ENCODE measurements at places on chromosomes 13 and 19. TPM values are rescaled to one million over a fixed set of nuclear protein-coding genes. Genes with fewer than 3 reads are reported as not detected.

RFPL4A gene
- not detected for total RNA-seq

ZNF491 gene
- not detected for total RNA-seq

PHF11 gene
- total RNA-seq = 25.2 TPM

ZNF181 gene
- total RNA-seq = 4.7 TPM

RASIP1 gene
- total RNA-seq = 1.3 TPM

DHX34 gene
- 23.0 TPM for total RNA-seq

SERPINE3 gene
- total RNA-seq = not detected

ZNF428 gene
- 61.1 TPM for total RNA-seq

GRCh38 chr13:91907398-91907797 is 509.0 kb downstream of the GPC5 start:
- DNase-seq = no peak
- H3K36me3 ChIP-seq = no peaks in the 10 kb centered on the region
- H3K27me3 ChIP-seq = no peaks in the 10 kb centered on the region

DNA sequence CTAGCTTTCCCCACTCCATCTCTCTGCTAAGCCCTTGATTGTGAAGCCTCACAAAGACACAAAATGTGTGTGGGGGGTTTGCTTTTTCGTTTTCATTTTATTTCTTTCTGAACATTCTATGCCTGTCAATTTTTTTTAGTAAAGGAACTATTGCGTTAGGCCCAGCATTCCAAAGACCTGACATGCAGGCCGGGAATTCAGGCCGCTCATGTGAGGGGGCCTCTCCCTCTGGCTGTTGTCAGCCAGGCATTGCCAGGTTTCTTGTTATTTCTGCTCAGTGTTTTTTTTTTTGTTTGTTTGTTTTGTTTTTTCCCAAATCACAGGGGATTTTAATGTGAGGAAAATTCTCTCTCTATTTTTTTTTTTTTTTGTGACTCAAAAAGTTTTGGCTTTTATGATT is 10.3 kb upstream of the MEDAG start:
- no peaks in the 10 kb centered on the region for H3K36me3 ChIP-seq
- DNase-seq = peak; percentile 41
- no peak overlapping the region for H3K4me3 ChIP-seq
- peaks cover 11% of the 10 kb centered on the region for H3K4me1 ChIP-seq
- H3K27ac ChIP-seq = no peak overlapping the region

GRCh38 chr13:50283017-50283416 is 267.8 kb downstream of the KCNRG start:
- H3K27me3 ChIP-seq = no peaks in the 10 kb centered on the region
- H3K27ac ChIP-seq = no peak overlapping the region
- no peak for DNase-seq
- no peak overlapping the region for H3K4me3 ChIP-seq
- H3K36me3 ChIP-seq = no peaks in the 10 kb centered on the region
- no peaks in the 10 kb centered on the region for H3K4me1 ChIP-seq

- H3K36me3 ChIP-seq = no peaks in the 10 kb centered on the region
- no peak for DNase-seq
- peaks cover 11% of the 10 kb centered on the region for H3K27me3 ChIP-seq
- H3K27ac ChIP-seq = no peak overlapping the region
- peaks cover 13% of the 10 kb centered on the region for H3K4me1 ChIP-seq
These were observed 14.6 kb downstream of the SIGLEC11 start for GRCh38 chr19:49946415-49946814.

DNA sequence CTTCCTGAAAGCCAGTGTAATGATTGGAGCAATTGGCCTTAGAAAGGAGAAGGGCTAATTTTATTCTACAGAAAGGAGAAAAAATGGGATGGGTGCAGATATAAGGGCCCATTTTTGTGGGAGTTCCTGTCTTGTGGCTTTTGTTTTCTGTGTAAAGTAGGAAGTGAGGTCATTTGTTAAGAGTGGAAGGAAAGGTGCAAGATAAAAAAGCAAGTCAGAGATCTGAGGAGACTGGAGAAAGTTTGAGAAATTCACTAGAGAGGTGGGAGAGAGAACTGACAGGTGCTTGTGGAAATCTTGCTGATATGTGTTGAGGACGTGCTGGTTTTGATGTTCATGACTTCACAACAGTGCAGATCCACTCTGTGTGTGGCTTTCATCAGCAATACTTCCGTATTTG is 349.4 kb downstream of the DLEU7 start:
- no peak overlapping the region for H3K4me3 ChIP-seq
- no peaks in the 10 kb centered on the region for H3K36me3 ChIP-seq
- no peak overlapping the region for H3K27ac ChIP-seq

DNA sequence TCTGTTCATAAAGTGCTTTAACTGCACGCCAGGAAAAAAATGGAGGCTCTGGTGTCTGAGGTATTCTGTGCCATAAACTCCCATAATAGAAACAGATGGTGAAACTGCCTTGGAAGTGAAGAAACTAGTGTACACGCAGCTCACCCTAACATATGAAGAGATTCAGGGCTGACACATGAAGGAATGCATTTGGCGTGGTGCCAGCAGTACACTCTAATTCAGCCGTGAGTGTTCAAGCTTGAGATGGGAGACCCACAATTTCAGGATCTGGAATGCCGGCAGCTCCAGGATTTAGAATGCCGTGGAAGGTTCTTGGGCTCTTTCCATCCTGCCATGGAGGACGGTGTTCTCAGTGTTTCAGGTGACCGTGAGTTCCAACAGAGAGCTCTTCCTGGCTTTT is 478.4 kb downstream of the TSHZ3 start:
- H3K27ac ChIP-seq = no peak overlapping the region
- no peak for DNase-seq
- no peaks in the 10 kb centered on the region for H3K4me1 ChIP-seq
- H3K36me3 ChIP-seq = no peaks in the 10 kb centered on the region
- no peaks in the 10 kb centered on the region for H3K27me3 ChIP-seq
- no peak overlapping the region for H3K4me3 ChIP-seq

GRCh38 chr19:4598712-4599111 is 39.2 kb upstream of the SEMA6B start:
- H3K27ac ChIP-seq = no peak overlapping the region
- no peaks in the 10 kb centered on the region for H3K4me1 ChIP-seq
- DNase-seq = no peak
- no peaks in the 10 kb centered on the region for H3K27me3 ChIP-seq
- H3K36me3 ChIP-seq = no peaks in the 10 kb centered on the region

Data from PC-9 (cell line).